ENCODE measurements at places on chromosomes 4 and X. TPM values are rescaled to one million over a fixed set of nuclear protein-coding genes. Genes with fewer than 3 reads are reported as not detected.

The PWWP3B gene
- not detected for total RNA-seq

The PGK1 gene
- 744 TPM for total RNA-seq

DNA sequence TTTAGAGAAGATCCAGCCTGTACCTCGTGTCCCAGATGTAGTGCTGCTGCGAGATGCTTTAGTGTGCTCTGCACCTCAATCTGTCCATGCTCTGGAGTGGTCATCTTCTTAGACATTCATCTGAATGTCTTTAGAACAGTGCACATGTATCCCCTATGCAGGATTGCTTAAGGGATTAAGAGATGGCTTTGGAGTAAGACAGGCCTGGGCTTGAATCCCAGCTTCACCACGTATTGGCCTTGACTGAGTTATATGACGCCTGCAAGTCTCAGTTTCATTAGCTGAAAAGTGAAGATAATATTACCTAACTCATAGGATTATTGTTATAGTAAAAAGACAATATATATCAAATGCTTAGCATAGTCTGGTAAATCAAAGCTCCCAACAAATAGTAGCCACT lies 98.3 kb downstream of the NFKB1 start:
- DNase-seq, result no peak

- no peak for DNase-seq
Measured at GRCh38 chrX:151384807-151385206, 12.2 kb upstream of the VMA21 start.

- no peak for DNase-seq
Measured at GRCh38 chr4:111113591-111113990, 490.7 kb upstream of the PITX2 start.

- no peak for DNase-seq
Measured at GRCh38 chrX:136529795-136530194, 2.2 kb upstream of the VGLL1 start.
